ENCODE measurements at places on chromosomes 5 and 9. TPM values are rescaled to one million over a fixed set of nuclear protein-coding genes. Genes with fewer than 3 reads are reported as not detected.

DNA sequence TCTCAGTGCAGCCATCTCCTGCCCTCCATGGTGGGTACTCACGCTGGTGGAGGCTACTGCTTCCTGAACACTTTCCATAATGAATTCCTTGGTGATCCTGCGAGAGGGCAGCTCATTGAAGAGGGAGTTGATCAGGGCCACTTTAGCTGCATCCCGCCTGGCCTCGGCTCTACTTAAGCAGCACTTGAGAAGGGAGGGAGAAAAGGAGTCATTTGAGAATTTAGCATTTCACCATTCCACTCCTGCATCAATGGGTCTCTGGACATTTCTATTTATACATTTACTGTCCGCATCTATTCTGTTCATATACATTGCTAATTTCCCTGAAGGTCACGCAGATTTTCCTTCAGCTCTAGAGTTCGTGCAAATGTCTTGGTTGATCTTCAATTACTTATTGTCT, 35.1 kb downstream of the LIX1 start:
- no peak for DNase-seq

- DNase-seq = no peak
These were observed 92.7 kb downstream of the DAB2IP start for GRCh38 chr9:121744002-121744686.

The PCDHA12 gene
- total RNA-seq = 6.6 TPM

The DPM2 gene
- total RNA-seq = 33.7 TPM
